ENCODE measurements at places on chromosomes 4 and X. TPM values are rescaled to one million over a fixed set of nuclear protein-coding genes. Genes with fewer than 3 reads are reported as not detected.

The FGFBP2 gene
- not detected for total RNA-seq

GRCh38 chr4:165248102-165248501 is 40.7 kb downstream of the KLHL2 start:
- H3K27me3 ChIP-seq, result no peaks in the 10 kb centered on the region
- H3K4me3 ChIP-seq, result no peak overlapping the region
- no peak for DNase-seq

DNA sequence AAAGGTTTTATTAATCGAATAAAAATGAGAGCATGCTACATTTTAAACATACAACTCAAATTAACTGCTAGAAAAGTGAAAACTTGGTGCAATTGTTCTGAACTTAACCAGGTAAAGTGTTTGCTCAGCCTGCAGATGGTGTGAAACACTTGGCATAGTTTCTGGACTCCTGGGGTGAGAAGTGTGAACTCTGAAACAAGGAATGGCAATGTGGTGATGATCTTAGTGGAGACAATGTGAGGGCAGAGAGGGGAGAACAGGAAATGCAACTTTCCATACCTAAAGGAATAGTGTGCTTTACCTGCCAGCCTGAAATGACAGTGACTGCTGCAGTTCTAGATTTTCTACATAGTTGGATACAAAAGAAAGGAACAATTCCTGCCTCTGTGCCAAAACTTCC is 57.4 kb downstream of the CCSER1 start:
- H3K36me3 ChIP-seq, result no peaks in the 10 kb centered on the region
- DNase-seq, result no peak
- H3K4me3 ChIP-seq, result no peak overlapping the region

GRCh38 chrX:1511829-1512228 is 25.2 kb downstream of the P2RY8 start:
- H3K4me1 ChIP-seq, result no peaks in the 10 kb centered on the region
- no peak overlapping the region for H3K27ac ChIP-seq
- no peak for DNase-seq
- no peak overlapping the region for H3K4me3 ChIP-seq

DNA sequence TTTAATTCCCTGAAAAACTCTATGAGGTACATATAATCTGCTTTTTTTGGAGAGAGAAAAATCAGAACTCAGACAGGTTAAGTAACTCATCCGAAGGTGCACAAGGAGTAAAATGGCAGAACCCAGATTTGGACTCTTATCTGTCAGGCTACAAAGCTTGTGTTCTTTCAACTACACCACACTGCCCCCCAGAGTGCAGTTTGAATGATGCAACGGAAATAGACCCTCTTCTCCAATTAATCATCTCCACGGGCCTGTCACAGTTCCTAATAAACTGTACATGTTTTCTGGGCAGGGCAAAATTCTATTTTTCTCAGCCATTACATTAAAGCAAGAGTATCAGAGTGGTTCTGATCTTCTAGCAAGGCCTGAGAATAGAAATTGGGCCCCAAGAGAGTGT is 35.3 kb upstream of the DCX start:
- no peaks in the 10 kb centered on the region for H3K36me3 ChIP-seq
- no peak overlapping the region for H3K27ac ChIP-seq
- H3K4me3 ChIP-seq, result no peak overlapping the region
- H3K4me1 ChIP-seq, result no peaks in the 10 kb centered on the region
- H3K27me3 ChIP-seq, result no peaks in the 10 kb centered on the region

GRCh38 chrX:36861601-36862000 is 146.6 kb upstream of the FAM47C start:
- no peaks in the 10 kb centered on the region for H3K36me3 ChIP-seq
- no peak overlapping the region for H3K4me3 ChIP-seq
- H3K27me3 ChIP-seq, result no peaks in the 10 kb centered on the region
- DNase-seq, result no peak
- H3K27ac ChIP-seq, result no peak overlapping the region

- H3K27ac ChIP-seq, result no peak overlapping the region
- no peaks in the 10 kb centered on the region for H3K27me3 ChIP-seq
- H3K36me3 ChIP-seq, result no peaks in the 10 kb centered on the region
- H3K4me3 ChIP-seq, result no peak overlapping the region
These were observed 15.5 kb upstream of the TDO2 start for GRCh38 chr4:155887847-155888570.

DNA sequence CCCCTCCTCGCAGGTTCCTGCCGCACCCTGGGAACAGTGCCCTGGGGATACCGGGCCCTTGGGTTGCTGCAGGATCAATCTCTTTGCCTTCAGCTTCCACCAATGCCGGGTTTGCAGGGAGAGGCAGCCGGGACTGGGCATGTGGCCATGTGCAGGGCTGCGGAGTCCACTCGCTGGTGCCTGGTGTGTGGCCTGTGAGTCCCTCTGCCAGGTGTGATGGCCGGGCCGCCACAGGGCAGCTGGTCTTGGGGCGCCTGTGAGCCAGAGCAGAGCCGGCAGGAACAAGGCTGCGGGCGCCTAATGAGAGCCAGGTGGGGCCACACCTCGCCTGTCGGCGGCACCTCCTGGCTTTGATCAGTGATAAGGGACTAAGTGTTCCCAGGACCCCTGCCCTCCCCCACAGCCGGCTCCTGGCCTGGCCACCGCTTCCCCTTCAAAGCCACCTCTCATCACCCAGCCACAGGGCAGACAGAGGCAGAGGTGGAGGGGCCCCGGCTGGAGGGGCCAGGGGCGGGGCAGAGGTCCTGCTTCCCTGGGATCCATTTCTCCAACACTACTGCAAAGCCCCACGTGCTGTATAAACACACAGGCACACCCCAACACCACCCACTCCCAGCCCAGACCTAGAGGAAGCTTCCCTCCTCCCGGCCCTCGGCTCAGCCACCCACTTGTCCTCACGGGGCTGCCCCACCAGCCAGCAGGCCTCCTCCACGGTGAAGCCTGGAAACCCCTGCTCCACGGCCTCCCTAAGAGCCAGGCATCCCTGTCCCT is 132.7 kb downstream of the CPZ start:
- H3K4me1 ChIP-seq, result no peaks in the 10 kb centered on the region
- H3K27ac ChIP-seq, result no peak overlapping the region
- H3K36me3 ChIP-seq, result no peaks in the 10 kb centered on the region
- H3K27me3 ChIP-seq, result no peaks in the 10 kb centered on the region
- no peak overlapping the region for H3K4me3 ChIP-seq

- H3K27ac ChIP-seq, result no peak overlapping the region
- no peak overlapping the region for H3K4me3 ChIP-seq
- no peaks in the 10 kb centered on the region for H3K27me3 ChIP-seq
- DNase-seq, result no peak
- H3K36me3 ChIP-seq, result no peaks in the 10 kb centered on the region
These were observed 50.7 kb downstream of the FAM13A start for GRCh38 chr4:89006307-89006706.

GRCh38 chr4:97917115-97917514 is 226.2 kb downstream of the STPG2 start:
- no peaks in the 10 kb centered on the region for H3K4me1 ChIP-seq
- no peak overlapping the region for H3K27ac ChIP-seq
- H3K27me3 ChIP-seq, result no peaks in the 10 kb centered on the region
- H3K4me3 ChIP-seq, result no peak overlapping the region
- H3K36me3 ChIP-seq, result no peaks in the 10 kb centered on the region

DNA sequence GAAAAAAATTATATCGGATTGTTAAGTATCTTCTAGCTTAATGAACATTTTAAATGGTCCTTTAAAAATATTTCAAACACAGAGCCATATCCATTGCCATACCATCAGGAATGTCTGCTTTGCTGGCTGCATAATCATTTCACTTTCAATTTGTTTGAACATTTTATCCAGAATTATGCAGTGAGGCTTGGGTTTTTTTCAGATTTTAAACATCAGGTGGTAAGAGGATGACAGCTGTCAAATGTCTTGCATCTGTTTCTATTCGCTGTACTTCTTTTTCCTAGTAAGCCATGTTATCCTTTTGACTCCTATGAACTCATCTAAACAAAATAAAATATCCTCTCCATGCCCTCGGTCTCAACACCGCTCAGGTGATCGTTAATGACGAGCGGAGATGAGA is 802 bp downstream of the RFC1 start:
- H3K27me3 ChIP-seq, result no peaks in the 10 kb centered on the region
- H3K4me1 ChIP-seq, result peaks cover 3% of the 10 kb centered on the region
- H3K27ac ChIP-seq, result peak overlapping the region; percentile 86
- H3K36me3 ChIP-seq, result no peaks in the 10 kb centered on the region
- H3K4me3 ChIP-seq, result peak overlapping the region; percentile 91
- no peak for DNase-seq

DNA sequence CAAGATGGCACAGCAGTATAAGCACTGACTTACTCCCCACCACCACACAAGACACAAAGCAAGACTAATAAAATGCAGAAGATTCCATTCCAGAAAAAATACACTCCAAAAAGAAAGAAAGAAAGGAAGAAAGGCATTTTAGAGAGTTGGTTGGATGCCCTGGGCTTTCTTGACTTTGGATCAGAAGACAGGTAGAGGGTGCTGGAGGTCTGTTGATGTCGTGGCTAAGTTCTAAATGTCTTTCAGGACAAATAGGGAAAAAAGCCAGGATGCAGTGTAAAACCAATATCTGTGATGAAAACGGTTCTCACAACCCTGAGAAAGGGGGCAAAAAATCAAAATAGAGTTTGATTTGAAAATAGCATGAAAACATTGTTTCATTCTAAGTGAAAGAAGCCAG is 555.2 kb upstream of the PRKX start:
- H3K4me1 ChIP-seq, result no peaks in the 10 kb centered on the region
- DNase-seq, result no peak
- H3K36me3 ChIP-seq, result no peaks in the 10 kb centered on the region

DNA sequence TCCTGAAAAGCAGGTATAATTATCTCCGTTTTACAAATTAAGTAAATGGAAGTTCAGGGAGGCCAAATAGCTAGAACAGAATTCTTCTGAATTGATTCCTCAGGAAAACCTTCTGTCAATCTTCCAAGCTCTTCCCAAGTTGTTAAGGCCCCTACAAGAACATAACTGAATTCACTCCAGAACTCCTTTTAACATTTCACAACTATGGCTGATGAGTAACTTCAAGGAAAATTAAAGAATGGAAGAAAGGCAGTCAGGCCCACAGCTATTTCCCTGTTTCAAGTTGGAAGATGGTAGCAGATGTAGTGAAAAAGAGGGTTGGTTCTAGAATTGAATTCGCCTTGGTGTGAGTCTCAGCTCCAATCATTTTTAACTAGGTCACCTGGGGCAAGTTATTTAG is 15.9 kb downstream of the SETD7 start:
- no peaks in the 10 kb centered on the region for H3K27me3 ChIP-seq
- H3K27ac ChIP-seq, result no peak overlapping the region
- no peak overlapping the region for H3K4me3 ChIP-seq
- DNase-seq, result no peak

GRCh38 chr4:185904381-185904780 is 92.4 kb upstream of the SORBS2 start:
- no peaks in the 10 kb centered on the region for H3K36me3 ChIP-seq
- H3K27me3 ChIP-seq, result no peaks in the 10 kb centered on the region
- no peak overlapping the region for H3K27ac ChIP-seq
- H3K4me1 ChIP-seq, result no peaks in the 10 kb centered on the region

DNA sequence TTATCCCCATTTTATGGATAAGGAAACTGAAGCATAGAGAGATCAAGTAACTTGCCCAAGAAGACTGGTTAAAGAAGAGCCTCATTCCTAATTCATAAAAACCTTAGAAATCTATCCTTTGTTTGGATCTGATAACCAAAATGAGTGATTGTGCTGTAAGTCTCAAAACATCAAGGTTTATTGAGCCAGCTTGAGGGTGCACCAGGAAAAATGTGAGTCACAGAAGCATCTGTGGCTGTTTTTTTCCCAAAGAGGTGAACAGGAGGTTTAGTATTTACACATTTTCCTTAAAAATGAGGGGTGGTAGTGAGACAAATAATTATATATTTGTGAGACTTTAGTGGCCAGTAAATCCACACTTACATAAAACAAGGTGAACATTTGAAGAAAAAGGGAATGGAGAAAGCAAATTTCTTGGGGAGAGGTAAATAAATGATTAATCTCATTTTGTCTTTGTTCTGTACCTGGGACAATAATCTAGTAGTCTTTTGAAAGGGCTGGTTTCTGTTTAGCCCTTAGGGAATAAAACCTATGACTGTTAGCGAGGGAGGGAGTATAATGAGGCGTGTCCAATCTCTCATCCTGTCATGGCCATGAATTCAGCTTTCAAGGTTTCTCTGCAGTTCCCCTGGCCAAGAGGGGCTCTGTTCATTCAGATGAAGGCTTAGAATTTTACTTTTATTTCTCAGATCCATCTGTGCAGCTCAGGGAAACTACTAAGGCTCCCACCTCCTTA is 12.2 kb upstream of the FMR1 start:
- H3K4me3 ChIP-seq, result no peak overlapping the region
- H3K27me3 ChIP-seq, result no peaks in the 10 kb centered on the region
- H3K27ac ChIP-seq, result no peak overlapping the region
- H3K36me3 ChIP-seq, result no peaks in the 10 kb centered on the region
- no peaks in the 10 kb centered on the region for H3K4me1 ChIP-seq

GRCh38 chrX:39764441-39764914 is 333.3 kb downstream of the BCOR start:
- H3K27me3 ChIP-seq, result no peaks in the 10 kb centered on the region
- peaks cover 2% of the 10 kb centered on the region for H3K4me1 ChIP-seq
- peak; percentile 42 for DNase-seq
- no peak overlapping the region for H3K27ac ChIP-seq

GRCh38 chr4:89158884-89159503 is 47.7 kb downstream of the TIGD2 start:
- no peaks in the 10 kb centered on the region for H3K4me1 ChIP-seq
- DNase-seq, result peak; percentile 75
- H3K27ac ChIP-seq, result no peak overlapping the region
- no peak overlapping the region for H3K4me3 ChIP-seq

DNA sequence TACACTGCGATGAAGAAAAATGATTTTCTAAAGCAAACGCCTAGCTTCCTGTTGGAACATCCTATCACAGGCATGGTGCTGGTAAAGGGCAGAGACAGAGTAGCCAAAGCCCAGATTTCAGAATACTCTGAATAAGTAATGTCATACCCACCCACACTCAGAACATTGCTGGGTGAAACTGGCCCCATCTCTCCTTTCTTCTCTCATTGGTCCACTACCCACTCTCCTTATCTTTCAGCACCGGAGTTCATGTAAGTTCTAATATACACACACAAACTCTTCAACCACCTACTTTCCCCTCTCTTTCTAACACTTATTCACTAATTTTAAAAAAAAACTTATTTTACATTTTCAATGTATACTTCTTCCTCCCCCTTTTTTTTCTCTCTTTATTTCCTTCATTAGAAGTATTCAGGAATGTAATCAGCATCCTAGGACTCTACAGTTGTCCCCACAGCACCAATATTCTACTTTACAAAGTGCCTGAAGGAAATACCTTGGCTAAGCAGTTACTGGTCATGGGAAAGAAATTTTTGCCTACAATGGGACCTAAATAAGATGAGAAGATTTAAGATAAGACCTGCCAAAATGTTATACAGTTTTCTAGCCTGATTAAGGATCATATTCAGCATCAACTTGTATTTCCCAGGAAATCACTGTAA is 63.0 kb downstream of the SEC24D start:
- no peaks in the 10 kb centered on the region for H3K36me3 ChIP-seq
- H3K27me3 ChIP-seq, result no peaks in the 10 kb centered on the region
- peak; percentile 42 for DNase-seq
- H3K27ac ChIP-seq, result no peak overlapping the region
- no peak overlapping the region for H3K4me3 ChIP-seq
- peaks cover 8% of the 10 kb centered on the region for H3K4me1 ChIP-seq

GRCh38 chr4:14841801-14842768 is 160.2 kb upstream of the CPEB2 start:
- no peaks in the 10 kb centered on the region for H3K4me1 ChIP-seq
- H3K27ac ChIP-seq, result no peak overlapping the region
- peak; percentile 17 for DNase-seq
- H3K4me3 ChIP-seq, result no peak overlapping the region
- no peaks in the 10 kb centered on the region for H3K36me3 ChIP-seq
- no peaks in the 10 kb centered on the region for H3K27me3 ChIP-seq
